Activated CD4-positive, alpha-beta T cell treated with anti-CD3 and anti-CD28 coated beads for 24 hours (primary cell): ENCODE measurements at places on chromosomes 4 and X.

DNA sequence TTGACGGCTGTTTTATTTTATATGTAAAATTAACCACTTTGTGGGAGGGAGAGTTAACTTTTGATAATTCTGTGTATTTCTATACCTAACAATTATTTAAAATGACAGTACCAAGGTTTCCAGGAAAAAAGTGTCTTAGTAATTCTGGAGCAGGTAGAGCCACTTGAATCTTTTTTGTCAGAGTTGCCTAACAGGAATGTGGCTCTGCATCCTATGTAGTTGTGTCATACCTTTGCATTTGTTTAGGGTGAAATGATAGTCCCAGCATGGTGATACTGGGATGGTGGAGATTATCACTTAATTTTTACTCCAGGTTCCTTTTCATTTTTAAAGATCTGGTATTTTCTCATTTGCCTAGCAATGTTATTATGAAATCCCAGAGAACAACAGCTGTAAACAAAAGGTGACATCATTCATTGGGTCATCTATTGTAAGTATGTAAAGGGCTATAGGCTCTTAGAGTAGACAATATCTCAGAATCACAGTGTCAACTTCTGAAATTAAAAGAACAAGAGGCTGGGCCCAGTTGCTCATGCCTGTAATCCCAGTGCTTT is 9.6 kb downstream of the SGMS2 start:
- no peak for DNase-seq

- no peak for DNase-seq
Observed at GRCh38 chrX:95585321-95585720, 1099.3 kb upstream of the DIAPH2 start.

GRCh38 chrX:49877397-49878101 is 1.7 kb upstream of the USP27X start:
- no peak for DNase-seq

- DNase-seq = no peak
Observed at GRCh38 chr4:127856196-127856812, 24.4 kb upstream of the PLK4 start.

DNA sequence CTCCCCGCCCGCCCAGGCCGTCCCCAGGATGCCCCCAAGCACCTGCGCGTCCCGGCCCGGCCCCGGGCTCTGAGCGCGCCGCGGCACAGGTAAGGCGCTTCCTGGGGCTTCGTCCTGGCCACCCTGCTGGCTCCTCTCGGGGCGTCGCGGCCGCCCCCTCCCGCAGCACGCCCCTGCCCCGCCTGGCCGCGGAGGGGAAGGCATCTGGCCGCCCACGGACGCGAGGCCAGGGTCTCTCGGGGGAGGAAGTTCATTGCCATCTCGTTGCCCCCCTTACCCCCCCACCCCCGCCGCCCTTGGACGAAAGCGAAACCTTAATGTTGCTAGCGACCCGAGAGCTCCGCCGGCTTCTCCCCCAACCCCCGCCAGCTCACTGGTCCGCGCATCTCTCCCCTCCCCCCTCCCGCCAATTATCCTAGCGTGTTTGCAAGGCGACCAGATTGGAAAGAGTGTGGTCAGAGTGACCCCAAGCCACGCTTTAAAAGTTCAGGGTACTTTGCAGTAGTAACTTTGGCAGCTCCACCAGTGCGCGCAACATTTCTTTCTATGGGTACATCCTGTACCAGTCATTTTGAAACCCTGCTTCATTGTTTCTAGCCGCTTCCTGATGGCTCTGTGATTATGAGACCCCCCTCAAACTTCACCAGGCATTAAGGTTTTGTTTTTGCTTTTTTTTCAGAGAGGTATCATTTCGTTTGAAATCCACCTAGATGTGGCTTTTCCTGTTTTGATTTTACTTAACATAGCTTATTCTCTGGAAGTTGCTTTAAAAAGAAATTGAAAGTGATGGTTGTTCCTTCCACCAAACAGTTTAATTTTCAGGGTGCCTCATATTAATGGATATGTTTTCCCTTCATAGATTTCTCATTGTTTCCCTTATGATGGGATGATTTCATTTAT is 626 bp downstream of the TBC1D1 start:
- DNase-seq = peak; percentile 13
